ENCODE measurements at places on chromosomes 5 and 9. TPM values are rescaled to one million over a fixed set of nuclear protein-coding genes. Genes with fewer than 3 reads are reported as not detected.

Gene PLAC8L1
- 2.7 TPM for total RNA-seq

Gene PDCD1LG2
- 8.8 TPM for total RNA-seq

- H3K4me3 ChIP-seq: no peak overlapping the region
- no peaks in the 10 kb centered on the region for H3K27me3 ChIP-seq
- no peaks in the 10 kb centered on the region for H3K36me3 ChIP-seq
- peak; percentile 0 for DNase-seq
- H3K27ac ChIP-seq: no peak overlapping the region
Observed at GRCh38 chr9:30673132-30673531, 1711.3 kb upstream of the ACO1 start.

DNA sequence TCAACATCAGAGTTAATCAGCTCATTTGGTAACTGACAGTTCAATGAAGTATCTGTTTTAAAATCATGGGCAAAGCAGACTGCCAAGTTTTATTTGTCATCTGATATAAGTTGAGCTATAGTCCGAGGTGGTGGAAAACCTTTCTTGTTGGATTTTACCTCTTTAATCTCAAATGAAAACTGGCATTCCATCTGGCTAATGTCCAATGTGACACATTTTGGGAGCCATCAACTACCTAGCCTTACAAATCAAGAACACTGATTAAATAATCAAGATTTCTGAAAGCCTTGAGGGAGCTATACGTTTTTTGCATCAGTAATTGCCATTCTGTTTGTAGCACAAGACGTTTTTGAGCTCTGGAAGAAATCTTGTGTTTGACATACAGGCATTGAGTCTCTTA is 1380.5 kb upstream of the WWC1 start:
- H3K4me3 ChIP-seq: no peak overlapping the region
- H3K27ac ChIP-seq: no peak overlapping the region
- no peaks in the 10 kb centered on the region for H3K27me3 ChIP-seq
- H3K36me3 ChIP-seq: no peaks in the 10 kb centered on the region
- DNase-seq: no peak

DNA sequence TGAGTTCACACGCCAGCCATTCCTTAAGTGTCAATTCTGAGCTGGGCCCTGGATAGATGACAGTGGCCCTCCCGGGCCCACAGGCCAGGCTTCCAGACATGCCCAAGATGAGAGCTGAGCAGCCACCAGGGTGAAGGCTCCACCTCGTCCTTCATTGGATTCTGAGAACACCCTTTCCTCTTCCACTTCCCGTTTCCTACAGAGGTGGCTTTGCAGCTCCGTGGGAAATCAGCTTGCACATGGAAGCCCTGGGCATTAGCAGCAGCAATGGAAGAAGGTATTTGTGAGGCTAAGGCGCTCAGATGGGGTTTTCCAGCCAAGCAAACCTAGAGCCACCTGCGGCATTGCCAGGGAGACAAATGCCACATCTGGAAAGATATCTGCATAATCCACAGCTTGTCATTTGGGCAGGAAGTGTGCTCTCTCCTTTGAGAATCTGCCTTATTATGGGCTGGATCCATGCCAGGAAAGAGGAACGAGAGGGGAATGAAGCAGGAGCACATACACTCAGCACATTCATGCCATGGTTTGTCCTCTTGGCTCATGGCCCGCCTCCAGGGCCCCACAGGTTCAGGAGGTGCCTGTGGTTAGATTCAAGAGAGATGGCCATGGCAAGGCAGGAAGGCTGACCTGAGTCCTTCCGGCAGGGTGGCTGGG is 34.1 kb downstream of the CFAP77 start:
- no peak overlapping the region for H3K4me3 ChIP-seq
- H3K27me3 ChIP-seq: peaks cover 20% of the 10 kb centered on the region
- no peaks in the 10 kb centered on the region for H3K4me1 ChIP-seq
- H3K36me3 ChIP-seq: no peaks in the 10 kb centered on the region

Gene SLC45A2
- total RNA-seq: 0.82 TPM

DNA sequence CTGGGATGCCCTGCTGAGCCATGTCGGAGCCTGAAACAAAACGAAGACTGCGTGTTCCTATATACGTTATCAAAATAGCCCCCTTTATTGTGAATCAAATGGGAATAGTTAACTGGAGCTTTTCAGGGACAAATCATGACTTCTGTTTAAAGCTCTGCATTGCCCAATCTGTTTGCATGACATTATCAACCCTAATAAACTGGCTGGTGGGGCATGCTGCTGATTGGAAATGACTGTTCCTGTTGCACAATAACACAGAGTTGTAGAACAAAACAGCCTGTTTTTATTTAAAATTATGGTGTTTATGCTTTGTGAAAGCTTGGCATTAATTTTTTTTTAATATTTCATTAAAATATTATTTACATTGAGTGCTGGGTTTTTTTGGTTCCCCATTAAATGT is 215.5 kb downstream of the TMEM167A start:
- no peak for DNase-seq
- H3K4me1 ChIP-seq: no peaks in the 10 kb centered on the region
- H3K4me3 ChIP-seq: no peak overlapping the region
- H3K27ac ChIP-seq: no peak overlapping the region
- peaks cover 5% of the 10 kb centered on the region for H3K27me3 ChIP-seq
- no peaks in the 10 kb centered on the region for H3K36me3 ChIP-seq
